ENCODE measurements at places on chromosomes 16 and 17. TPM values are rescaled to one million over a fixed set of nuclear protein-coding genes. Genes with fewer than 3 reads are reported as not detected.

Gene PABPN1L
- total RNA-seq: not detected

GRCh38 chr17:65047941-65048340 is 8.6 kb downstream of the GNA13 start:
- no peak for DNase-seq

GRCh38 chr17:49214676-49215360 is 4.3 kb downstream of the ABI3 start:
- DNase-seq: no peak

- DNase-seq: no peak
Observed at GRCh38 chr16:20049831-20050230, 23.9 kb downstream of the GPR139 start.

DNA sequence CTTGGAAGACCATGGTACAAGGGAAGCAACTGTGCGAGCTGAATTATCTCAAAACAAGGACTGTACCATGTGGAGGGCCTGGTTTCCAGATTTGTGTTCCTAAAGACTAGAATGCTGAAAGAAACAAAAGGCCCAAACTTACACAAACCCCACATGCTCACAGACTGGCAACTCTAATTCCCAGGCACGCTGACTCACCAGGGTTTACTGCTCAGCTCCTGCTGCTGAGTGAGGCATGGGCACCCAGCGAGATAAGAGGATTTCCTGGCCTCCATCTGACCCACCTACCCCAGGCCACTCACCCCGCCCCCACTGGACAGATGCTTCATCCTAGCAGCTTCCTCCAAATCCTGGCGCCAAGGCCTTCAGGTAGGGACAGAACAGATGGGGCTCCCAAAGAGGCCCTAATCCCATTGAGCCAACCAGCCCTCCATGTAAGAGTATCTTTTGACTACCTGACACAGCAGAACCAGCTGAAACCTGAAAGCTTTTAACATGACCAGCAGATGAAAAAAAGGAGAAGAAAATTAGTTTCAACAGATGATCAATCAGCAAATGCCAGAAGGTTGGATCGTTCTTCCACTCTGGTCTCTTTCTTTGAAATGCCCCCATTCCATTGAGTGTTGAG is 33.9 kb downstream of the DCUN1D3 start:
- peak; percentile 85 for DNase-seq

GRCh38 chr16:56340864-56341365 is 84.4 kb downstream of the AMFR start:
- no peak for DNase-seq

DNA sequence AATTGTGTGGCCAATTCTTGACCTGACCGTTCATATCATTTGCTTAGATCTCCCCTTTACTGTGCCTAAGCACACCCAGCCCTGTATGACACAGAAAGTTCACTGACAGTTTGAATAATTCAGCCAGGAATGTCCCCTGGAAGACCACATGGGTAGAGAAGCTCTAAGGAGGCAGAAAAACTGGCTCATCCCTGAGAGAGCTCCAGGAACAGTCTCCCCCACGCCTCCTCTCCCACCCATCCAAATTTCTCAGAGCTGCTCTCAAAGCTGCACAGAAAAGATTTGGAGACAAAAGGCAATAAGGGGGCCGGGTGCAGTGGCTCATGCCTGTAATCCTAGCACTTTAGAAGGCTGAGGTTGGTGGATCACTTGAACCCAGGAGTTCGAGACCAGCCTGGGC is 11.2 kb downstream of the PRAC1 start:
- no peak for DNase-seq

- DNase-seq: no peak
Observed at GRCh38 chr17:1073241-1073962, 76.5 kb downstream of the TIMM22 start.

- DNase-seq: no peak
Observed at GRCh38 chr17:63314761-63315160, 131.3 kb downstream of the CYB561 start.

DNA sequence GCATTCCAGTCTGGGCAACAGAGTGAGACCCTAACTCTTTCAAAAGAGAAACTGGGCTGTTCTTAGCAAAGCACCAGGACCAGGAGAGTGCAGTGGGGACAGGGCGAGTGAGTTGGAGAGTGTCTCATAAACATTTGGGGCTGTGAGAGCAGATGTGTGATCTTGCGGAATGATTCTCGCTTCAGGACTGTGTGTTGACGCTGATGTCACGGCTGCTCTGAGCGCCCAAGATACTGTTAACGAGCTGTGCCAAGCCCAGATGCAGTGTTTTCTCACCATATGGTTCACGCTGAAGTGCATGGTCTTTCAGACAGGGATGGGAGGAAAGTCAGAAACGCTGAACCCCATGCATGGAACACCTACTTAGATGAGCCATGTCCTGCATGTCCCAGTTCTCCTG is 438.2 kb downstream of the HS3ST4 start:
- DNase-seq: no peak

GRCh38 chr17:20127360-20128035 is 118.3 kb downstream of the SPECC1 start:
- DNase-seq: no peak

- no peak for DNase-seq
Observed at GRCh38 chr16:67931712-67932461, at the start of gene CTRL. Gene CTRL (minus strand): TSS chr16:67931862. CDS start chr16:67931852, 10 bp downstream.

All from RPMI7951 (cell line).